NCI-H187 treated with DMSO at 0.1 percent for 48 hours (cell line): ENCODE measurements at places on chromosomes 7 and 10.

GRCh38 chr10:21020545-21020944 lies 123.4 kb upstream of the NEBL start:
- no peak for DNase-seq

GRCh38 chr10:26628395-26628794 lies 69.1 kb upstream of the PDSS1 start:
- DNase-seq, result no peak

- DNase-seq, result no peak
These were observed 175.1 kb downstream of the AVL9 start for GRCh38 chr7:32670110-32671025.

DNA sequence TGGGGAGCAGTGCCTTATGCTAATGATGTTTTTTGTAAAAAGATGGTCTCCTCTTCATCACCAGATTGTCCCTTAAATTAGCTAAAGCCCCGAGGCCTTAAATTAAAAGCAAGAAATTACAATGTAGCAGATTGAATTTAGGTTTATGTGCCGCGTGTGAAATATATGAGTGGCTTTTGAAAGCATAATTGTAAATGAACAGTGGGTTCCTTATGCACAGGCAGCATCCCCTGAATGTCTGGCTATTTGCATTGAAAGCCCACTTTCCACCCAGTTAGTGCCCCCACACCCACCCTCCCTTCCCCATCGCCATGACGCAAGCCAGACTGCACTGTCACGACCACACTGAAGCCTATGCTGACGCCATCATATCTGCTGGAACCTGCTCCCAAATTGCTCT lies 62.4 kb upstream of the SORCS3 start:
- DNase-seq, result no peak

DNA sequence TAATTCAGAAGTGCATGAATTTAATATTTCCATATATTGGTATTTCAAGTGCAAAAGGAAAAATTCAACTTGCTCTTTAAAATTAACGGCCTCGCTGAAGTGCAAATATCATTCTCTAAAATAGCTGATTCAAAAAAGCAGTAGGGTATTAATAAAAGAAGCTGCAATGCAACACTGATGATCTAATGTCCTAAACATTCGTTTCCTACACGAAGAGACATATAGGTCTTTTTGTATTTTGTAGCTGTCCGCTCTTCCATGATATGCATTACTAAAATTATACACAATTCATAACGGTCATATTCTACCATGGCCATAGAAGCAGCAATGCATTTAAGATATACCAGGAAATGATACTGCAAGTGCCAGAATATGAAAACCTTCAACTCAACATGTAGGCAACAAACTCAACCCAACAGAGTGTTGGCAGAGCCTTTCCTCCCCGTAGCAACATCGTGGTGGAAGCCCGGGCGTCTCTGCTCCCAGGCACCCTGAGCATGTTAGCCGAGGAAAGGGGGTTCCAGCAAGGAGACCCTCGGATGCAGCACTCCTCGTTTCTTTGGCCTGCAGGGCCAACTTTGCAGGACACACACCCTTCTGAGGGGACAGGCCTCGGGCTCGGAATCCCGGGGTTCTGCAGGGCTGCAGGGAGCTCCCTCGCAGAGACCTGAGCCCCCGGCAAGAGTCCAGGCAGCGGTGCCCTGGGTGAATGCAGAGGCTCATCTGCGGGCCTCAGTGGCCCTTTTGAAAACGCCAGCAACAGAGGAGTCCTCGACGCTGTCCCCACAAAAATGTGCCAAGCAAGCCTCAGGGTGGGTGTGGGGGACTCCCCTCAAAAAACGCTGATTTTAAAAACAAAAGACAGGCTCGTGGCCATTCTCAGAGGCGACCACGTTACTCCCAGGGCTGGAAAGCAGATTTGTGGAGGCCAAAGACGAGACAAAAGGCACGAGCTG lies 1.6 kb downstream of the FAM171A1 start:
- no peak for DNase-seq

DNA sequence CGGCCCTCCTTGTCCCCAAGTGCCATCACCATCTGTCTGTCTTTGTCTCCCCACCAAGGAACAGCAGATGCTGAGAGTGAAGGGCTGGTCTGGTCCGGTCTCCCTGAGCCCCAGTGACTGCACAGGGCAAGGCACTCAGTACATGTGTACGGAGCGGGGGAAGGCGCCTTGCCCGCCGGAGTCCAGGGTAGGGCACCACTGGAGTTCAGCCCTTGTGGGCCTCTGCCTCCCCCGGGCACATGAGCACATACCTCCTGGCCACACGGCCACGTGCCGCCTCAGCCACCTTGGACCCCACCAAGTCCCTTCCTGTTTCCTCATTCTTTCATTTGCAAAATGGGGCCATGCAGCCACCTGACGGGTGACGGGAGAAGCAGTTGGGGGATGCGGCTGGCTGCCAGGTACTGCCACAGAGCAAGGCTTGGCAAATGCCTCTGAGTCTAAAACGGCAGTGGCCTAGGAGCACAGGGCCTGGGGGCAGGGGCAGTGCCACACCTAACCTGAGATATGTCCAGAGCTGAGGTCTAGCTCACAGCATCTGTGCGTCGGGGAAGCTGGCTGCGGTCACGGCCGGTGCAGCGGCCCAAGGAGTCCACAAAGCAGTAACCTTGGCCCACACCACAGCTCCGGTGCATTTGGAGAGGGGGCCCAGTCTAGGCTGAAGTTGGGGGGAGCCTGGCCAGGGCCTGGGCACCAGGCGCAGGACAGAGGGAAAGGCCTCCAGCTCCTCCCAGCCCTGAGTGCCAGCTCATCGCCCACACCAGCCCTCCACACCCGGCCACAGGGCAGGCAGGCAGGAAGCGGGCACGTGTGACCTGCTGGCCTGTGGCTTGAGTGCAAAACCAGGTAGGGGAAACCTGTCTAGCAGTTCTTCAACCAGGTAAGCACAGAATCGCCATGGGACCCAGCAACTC lies 5.2 kb downstream of the ADAP1 start:
- no peak for DNase-seq

GRCh38 chr7:108210796-108211195 lies 80.6 kb upstream of the LAMB4 start:
- DNase-seq, result no peak

- DNase-seq, result no peak
These were observed 26.1 kb upstream of the NRG3 start for GRCh38 chr10:81848931-81849330.

- DNase-seq, result no peak
These were observed 4.3 kb upstream of the POLM start for GRCh38 chr7:44086627-44087026.

- no peak for DNase-seq
These were observed 558.8 kb upstream of the GALNT17 start for GRCh38 chr7:70573071-70573661.
